ENCODE measurements at places on chromosomes 5 and 9. TPM values are rescaled to one million over a fixed set of nuclear protein-coding genes. Genes with fewer than 3 reads are reported as not detected.

Gene CSF1R
- 0.94 TPM for total RNA-seq

Gene CTSL
- 211 TPM for total RNA-seq

Gene CYSRT1
- 0.29 TPM for total RNA-seq

GRCh38 chr9:96331236-96331947 is 29.4 kb upstream of the HSD17B3 start:
- H3K36me3 ChIP-seq: 0 out of 2 replicates have a peak, but pooled peaks cover 6% of the 10 kb centered on the region
- no peak for DNase-seq
- H3K27me3 ChIP-seq: 0 out of 2 replicates have a peak, but pooled peaks cover 2% of the 10 kb centered on the region
- H3K4me1 ChIP-seq: peaks cover 9% of the 10 kb centered on the region
- no peak overlapping the region for H3K4me3 ChIP-seq

DNA sequence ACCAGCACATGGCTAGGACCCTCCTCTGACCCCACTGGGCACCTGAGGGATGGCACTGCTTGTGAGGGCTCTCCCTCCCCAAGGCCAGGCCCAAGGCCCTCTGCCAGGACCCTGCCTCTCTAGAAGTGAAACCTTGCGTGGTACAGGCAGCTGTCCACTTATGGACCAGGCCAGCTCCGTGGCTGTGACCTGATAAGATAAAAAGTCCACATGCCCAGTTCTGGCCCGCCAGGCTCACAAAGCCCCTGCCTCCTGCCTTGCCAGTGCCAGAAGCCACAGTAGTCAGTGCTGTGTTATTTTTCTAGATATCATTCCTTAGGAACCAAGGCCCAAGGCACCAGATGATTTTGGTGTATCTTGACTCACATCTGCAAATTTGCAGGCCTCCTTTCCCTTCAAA is 14.0 kb upstream of the SPATA31E1 start:
- H3K27ac ChIP-seq: no peak overlapping the region
- no peak overlapping the region for H3K4me3 ChIP-seq
- H3K36me3 ChIP-seq: peaks cover 6% of the 10 kb centered on the region
- peaks cover 39% of the 10 kb centered on the region for H3K4me1 ChIP-seq
- H3K27me3 ChIP-seq: peaks cover 3% of the 10 kb centered on the region

DNA sequence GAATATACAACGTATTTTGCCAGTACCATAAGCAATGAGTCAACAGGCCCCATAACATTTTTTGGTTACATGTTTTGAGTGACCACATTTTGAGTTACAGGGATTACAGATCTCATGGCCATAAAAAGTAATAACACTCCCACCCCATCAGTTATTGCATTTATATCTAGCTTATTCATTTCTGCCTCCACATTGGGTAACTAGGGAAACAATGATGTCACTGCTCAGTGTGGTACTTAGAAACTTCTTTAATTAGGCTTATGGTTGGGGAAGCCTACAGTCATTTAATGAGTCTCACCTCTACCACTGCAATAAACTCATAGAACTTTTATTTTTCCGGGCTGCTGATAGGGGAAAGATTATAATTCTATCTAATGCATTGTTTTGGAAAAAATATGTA is 39.9 kb upstream of the SMIM15 start:
- peaks cover 2% of the 10 kb centered on the region for H3K27me3 ChIP-seq
- peak; percentile 12 for DNase-seq
- H3K4me3 ChIP-seq: no peak overlapping the region
- peaks cover 10% of the 10 kb centered on the region for H3K4me1 ChIP-seq
